ENCODE measurements at places on chromosomes 2 and 18. TPM values are rescaled to one million over a fixed set of nuclear protein-coding genes. Genes with fewer than 3 reads are reported as not detected.

- no peak for DNase-seq
Measured at GRCh38 chr2:62928015-62928414, 122.6 kb upstream of the OTX1 start.

GRCh38 chr2:239985356-239985755 lies 39.8 kb downstream of the NDUFA10 start:
- DNase-seq, result no peak

DNA sequence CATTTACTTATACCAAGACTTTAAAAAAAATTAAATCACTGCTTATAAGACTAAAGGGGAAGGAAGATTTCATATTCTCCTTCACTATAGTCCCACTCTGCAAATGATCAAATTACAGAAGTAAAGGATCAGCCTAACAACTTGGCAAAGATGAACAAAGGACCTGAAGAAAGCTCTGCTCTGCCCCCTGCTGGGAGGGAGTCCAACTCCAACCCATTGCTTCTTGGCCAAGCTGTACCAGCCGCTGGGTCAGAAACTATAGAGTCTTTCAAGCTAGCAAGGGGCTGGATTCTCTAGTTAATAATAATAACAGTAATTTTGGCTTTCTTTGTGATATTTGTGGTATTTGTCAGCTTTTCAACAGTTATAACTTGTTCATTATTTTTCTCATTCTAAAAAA lies 927.0 kb upstream of the CRIM1 start:
- peak; percentile 22 for DNase-seq

The FAP gene
- total RNA-seq, result not detected

The TMEM150A gene
- 11.1 TPM for total RNA-seq
